GM04503 (cell line): ENCODE measurements at places on chromosomes 7 and 10.
A peak's percentile ranks its signal among the peaks of the same experiment; 100 is the strongest.

- DNase-seq, result no peak
Measured at GRCh38 chr10:48477141-48477540, 127.7 kb downstream of the ARHGAP22 start.

- no peak for DNase-seq
Measured at GRCh38 chr10:124663766-124664360, 80.3 kb downstream of the FAM53B start.

- no peak for DNase-seq
Measured at GRCh38 chr7:98157761-98158160, 51.1 kb downstream of the LMTK2 start.

GRCh38 chr10:120584786-120585185, 127.8 kb downstream of the PLPP4 start:
- no peak for DNase-seq

GRCh38 chr7:19957664-19958063, 184.2 kb upstream of the TMEM196 start:
- DNase-seq, result peak; percentile 45

GRCh38 chr10:62795762-62796161, 8.8 kb upstream of the ADO start:
- DNase-seq, result no peak

DNA sequence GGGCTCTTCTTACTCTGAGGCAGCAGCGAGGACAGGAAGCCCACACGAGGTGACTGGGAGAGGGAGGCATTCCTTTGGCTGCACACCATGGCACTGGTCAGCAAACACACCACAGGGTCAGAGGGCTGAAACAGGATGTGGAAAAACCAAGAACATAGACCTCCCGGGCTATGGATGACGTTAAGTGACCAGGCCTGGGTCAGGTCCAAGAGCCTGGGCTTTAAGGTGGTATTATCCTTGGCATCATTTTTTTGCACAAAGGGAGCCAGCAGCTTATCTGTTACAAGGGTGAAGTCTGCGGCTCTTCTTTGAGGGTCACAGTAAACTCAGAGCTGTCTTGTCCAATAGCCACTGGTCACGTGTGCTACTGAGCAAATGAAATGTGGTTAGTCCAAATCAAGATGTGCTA, 7.0 kb downstream of the WDR91 start:
- DNase-seq, result no peak

DNA sequence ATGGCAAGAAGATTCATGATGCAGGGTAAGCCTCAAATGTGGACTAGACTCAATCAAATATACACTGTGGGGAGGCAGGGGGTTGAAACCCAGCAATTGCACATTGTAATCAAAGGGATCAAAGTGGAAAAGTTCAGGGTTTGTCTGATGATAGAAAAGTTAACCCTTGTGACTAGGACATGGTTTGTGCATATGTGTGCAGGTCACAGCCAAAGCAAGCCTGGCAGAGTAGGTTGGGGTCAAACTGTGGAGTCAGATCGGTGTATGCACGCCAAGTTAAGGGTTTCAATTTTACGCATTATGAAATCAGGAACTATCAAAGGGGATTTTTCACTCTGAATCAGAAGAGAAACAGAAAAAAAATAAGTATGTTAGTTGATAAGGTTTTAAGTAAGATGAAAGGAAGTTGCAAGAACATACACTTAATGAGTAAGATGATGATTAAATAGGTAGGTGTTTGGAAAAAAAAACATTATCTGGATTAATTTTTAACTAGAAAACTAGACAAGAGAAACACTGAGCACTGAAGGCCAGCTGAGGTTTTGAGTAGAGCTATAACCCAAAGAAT, 188.3 kb downstream of the DGKB start:
- DNase-seq, result no peak

DNA sequence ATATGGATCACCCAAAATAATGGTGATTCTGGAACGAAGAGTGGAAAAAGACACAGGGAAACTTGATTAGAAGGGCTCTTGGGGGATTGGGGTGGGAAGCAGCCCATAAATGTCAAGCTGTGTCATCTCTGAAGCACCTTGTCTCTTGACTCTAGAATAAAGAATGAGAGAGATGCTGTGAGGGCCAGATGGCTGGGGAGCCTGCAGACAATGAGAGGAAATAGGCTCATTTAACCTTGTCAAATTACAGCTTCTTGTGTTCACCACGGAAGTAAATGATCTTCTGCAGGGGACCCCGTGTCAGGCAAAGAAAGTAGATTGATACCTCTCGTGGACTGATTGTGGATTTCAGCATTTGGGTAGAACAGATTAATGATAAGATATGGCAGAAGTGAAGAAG, 159.3 kb downstream of the ST7 start:
- DNase-seq, result no peak

- DNase-seq, result no peak
Measured at GRCh38 chr7:151930695-151931094, 25.6 kb upstream of the GALNTL5 start.

- no peak for DNase-seq
Measured at GRCh38 chr7:102404005-102404861, 8.1 kb downstream of the PRKRIP1 start.

- no peak for DNase-seq
Measured at GRCh38 chr7:154304740-154305700, 252.8 kb downstream of the DPP6 start.

DNA sequence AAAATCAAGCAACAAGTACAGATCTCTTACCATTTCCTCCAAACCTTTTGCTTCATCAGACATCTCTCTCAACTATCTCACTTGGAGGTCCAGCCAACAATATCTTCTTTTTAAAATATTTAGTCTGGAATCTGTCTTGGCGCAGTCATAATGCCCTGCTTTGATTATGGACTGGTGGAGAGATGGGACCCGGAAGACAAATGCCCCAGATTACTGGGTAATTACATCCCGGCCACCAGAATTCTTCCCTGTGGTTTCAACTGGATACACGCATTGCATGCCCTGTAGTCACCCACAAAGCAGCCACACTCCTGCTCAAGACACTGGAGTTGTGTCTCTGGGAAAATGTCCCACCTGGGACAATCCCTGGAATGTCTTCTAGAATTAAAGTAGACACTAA, 65.5 kb downstream of the BPGM start:
- no peak for DNase-seq

- DNase-seq, result no peak
Measured at GRCh38 chr7:151404216-151405011, 5.4 kb downstream of the WDR86 start.

DNA sequence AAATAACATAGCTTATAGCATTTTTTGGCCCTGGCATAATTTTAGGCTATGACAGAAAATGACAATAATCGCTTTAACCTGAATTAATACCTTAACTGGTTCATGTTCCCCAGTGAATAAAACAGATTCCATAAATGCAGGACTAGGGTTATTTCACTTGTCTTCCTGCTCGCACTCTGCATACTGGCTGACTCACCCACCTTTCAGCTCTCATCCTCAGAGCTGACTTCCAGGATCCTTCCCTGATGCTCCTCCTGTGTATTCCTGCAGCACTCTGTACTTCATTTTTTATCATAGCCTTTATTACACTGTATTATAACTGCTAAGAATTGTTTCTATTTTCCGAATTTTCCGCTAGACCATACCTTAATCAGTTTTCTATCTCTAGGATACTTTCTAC, 123.7 kb downstream of the AVL9 start:
- DNase-seq, result no peak

DNA sequence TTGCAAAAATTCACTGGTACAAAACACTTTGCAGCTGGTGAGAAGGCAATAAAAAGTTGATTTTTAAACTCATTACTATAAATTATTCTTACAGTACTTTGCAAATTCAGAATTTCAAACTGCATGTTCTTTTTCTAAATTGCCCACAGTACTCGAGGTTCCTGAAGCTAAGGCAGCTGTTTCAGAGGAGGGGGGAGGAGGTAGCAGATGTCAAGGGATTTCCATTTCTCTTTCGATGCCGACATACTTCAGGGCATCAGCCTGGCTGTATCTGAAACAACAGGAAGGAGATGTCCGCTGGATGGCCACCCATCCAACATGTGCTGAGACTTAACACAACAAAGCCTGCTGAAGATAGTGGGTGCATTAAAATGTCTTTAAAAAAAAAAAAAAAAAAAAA, 76.7 kb downstream of the EZH2 start:
- no peak for DNase-seq

GRCh38 chr7:121397361-121397760, 1.3 kb upstream of the FAM3C start:
- DNase-seq, result no peak

- DNase-seq, result no peak
Measured at GRCh38 chr7:154748089-154748786, 254.7 kb downstream of the PAXIP1 start.

- DNase-seq, result no peak
Measured at GRCh38 chr7:2554661-2555111, 638 bp downstream of the BRAT1 start.

DNA sequence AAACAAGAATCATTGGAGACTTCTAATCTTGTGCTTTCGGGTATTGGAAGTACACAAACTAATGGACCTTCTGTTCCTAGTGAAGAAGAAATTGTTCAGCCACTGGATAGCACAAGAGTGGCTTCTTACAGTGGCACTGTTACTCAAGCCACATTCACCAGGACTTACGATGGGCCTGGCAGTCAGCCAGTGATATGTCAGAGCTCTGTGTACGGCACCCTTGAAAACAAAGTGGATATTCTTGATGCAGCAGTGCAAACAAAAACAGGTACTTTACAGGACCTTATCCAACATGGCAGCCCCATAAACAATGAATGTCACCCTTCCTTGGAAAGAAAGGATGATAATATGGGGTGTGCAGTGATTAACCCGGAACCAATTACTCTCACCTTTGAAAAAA, 61.6 kb downstream of the TASOR2 start:
- DNase-seq, result no peak

GRCh38 chr10:100182281-100182680, 3.5 kb downstream of the ERLIN1 start:
- no peak for DNase-seq

DNA sequence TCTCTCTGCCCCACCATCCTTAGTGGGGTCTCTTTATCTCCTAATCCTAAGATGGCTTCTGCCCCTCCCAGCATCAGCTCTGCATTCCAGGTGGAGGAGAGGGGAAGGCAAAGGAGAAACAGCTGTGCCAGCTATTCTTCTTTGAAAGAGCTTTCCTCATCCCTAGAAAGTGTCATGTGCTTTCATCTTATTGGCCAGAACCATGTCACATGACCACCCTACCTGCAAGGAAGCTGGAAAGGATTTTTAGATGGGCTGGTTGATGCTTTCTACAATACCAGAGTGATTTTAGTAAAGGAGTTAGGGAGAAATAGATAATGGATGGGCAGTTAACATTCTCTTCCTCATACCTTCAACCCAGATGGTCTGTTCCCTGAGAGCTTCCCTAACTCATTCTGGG, 141.1 kb downstream of the INSYN2A start:
- no peak for DNase-seq

DNA sequence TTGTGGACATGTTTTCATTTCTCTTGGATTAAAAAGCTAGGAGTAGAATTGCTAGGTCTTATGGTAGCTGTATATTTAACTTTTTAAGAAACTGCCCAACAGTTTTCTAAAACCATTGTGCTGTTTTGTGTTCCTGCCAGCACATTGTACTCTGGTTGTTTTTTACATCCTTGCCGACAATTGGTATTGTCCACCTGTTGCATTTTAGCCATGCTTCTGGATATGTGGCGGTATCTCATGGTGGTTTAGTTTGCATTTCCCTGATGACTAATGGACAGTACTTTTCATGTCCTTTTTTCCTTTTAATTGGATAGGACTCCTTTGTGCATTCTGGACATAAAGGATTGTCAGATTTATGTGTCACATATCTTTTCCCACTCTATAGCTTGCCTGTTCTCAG, 45.5 kb downstream of the STK17A start:
- DNase-seq, result no peak
